H1 (cell line): ENCODE measurements at places on chromosomes 3 and 15.

DNA sequence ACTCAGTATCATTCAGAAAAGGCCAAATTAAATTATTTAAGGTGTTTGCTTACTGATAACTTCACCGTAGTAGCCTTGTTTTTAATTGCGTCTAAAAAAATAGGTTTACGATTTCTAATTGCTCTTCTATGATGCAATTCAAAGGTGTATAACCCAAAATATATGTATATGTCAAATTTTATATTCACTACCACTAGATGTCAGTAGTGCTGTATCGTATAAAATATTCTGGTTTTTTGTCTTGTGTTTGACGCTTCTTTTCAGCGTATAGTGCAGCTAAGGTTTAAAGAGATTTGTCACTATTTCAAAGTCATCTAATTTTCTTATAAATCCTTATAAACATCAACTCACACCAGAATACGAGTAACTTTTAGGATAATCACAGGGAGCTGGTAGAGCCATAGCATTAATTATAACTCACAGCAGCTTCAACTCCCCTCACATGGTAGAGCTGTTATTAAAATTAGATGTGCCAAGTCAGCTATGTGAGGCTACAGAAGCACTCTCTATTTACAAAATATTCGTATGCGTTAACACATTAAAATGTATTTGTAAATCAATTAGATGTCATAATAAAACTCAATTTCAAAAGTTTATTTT lies 3.5 kb downstream of the PFN2 start:
- no peak for DNase-seq

DNA sequence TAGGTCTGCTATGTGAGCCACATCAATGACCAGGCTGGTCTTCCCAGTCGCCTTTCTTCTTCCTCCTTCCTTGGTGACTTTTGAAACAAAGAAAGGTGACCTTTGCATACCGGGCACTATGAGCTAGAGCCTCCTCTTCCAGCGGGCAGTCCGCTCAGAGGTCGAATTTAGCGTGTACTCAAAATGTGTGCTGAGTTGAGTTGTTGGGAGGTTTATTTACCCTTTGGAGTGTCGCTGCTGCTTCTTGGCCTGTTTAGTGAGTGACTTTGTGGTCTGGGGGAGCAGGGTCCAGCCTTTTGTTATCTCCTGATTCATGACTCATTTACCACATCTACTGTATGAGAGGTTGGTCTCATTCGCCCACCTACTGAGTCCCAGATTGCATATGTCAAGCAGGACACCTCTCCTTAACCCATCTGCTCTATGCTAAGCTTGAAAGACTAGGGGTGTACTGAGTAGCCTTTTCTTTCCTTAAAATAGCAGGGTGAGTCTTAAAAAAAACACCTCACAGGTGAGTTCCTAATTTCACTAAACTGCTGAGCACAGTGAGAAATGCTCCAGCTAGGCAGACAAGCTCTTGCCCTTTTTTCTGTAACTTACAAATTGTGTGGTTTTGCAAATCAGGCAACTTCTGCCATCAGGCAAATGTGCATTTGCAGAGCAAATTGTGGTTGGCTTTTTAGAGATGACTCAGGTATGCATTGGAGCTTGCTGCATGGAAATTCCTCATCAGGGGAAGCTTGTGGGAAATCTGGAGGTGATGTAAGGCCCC lies 3.2 kb upstream of the SIAH2 start:
- no peak for DNase-seq

- DNase-seq = no peak
These were observed 274.0 kb downstream of the BBX start for GRCh38 chr3:107796791-107797190.

DNA sequence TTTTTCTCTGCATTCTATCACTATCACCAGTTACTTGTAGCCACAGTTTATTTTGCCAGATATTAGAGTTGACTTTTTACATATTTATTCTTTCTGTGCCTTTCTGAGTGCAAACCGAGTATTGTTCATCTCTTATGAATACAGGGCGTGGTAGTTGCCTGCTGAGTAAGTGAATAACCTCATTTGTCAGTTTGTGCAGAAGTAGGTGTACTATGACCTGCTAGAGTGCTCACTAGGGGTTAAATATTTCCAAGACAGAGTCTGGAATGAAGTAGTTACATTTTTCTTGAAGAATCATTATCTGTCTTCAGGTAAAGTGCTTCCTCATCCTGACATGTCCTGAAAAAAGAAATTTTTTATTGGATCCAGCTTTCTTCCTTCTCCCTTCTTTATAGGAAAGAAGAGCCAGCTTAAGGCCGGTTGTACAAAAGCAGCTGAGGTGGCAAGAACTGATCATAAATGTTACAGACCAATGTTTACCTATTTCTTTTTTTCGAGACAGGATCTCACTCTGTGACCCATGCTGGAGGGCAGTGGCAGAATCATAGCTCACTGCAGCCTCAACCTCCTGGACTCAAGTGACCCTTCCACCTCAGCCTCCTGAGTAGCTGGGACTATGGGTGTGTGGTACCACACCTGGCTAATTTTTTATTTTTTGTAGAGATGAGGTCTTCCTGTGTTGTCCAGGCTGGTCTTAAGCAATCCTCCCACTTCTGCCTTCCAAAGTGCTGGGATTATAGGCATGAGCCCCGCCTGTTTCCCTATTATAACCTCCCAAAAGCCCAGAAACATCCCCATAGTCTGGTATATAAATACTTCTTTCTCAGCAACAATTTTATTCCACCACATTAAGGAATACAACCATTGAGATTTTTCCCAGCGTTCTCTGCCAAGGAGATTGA lies 182.5 kb downstream of the TPRG1 start:
- DNase-seq = no peak

- no peak for DNase-seq
These were observed 426.4 kb downstream of the TUSC7 start for GRCh38 chr3:117136003-117136402.

- DNase-seq = no peak
These were observed 232.8 kb upstream of the UMPS start for GRCh38 chr3:124497487-124497886.

DNA sequence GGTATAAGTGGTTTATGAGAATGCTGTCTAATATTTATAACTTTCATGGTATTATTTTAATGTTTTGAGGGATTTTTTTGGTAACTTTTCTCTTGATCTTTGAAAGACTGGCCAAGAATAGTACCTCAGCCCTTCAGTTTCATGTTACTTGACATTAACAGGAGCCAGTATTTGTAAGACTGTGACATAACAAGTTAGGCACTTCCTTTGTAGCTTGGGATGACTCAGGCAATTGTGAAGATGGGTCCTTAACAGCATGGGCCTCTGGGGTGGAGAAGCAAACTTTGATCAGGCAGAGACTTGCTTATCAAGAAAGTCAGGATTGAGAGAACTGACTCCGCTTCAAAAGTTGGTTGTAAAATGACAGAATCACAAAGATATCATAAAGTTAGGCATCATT lies 9.5 kb downstream of the LRRC49 start:
- no peak for DNase-seq

DNA sequence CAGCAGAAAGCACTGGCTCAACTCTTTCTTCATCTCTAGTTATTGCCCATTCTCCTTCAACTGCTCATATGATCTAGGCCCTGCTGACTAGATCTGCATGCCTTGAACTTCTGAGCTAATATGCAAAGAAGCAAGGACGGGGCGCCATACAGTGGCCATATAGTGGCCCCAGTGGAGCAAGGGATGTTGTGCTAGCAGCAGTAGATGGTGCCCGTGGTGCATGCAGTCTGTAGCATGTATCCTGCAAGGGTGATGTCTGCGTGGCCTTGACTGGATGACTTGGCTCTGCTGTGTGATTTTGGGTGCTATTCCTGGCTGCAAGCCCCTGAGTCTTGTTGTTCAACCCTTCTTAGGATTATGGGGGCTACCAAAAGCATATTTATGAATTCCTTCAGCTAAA lies 12.2 kb upstream of the NMD3 start:
- DNase-seq = no peak

- no peak for DNase-seq
These were observed 287.1 kb downstream of the IL5RA start for GRCh38 chr3:2823031-2823430.

- no peak for DNase-seq
These were observed 274.1 kb downstream of the MECOM start for GRCh38 chr3:169389211-169389924.

DNA sequence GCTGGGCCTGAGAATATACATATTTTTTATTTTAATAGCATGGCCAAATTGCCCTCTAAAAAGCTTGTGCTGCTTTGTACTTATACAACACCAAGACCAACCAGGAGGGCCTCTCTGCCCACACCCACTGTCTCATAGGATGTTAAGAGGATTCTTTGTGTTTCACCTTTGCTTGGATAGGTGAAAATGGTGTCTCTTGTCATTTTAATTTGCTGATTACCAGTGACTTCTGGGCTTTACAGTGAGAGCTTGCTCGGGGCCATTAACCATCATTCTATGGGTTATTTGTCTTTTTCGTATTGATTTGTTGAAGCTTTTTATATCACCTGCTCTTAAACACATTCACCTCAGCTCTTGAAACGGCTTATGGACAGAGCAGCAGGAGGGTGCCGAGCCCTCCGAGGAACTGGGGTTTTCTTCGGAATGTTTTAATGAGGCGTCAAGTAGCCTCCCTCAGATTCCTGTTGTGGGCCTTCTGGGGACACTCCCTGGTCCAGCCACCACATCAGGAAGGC lies 10.5 kb downstream of the PTH1R start:
- no peak for DNase-seq

- DNase-seq = no peak
These were observed 96.1 kb upstream of the TSEN2 start for GRCh38 chr3:12388185-12388584.

DNA sequence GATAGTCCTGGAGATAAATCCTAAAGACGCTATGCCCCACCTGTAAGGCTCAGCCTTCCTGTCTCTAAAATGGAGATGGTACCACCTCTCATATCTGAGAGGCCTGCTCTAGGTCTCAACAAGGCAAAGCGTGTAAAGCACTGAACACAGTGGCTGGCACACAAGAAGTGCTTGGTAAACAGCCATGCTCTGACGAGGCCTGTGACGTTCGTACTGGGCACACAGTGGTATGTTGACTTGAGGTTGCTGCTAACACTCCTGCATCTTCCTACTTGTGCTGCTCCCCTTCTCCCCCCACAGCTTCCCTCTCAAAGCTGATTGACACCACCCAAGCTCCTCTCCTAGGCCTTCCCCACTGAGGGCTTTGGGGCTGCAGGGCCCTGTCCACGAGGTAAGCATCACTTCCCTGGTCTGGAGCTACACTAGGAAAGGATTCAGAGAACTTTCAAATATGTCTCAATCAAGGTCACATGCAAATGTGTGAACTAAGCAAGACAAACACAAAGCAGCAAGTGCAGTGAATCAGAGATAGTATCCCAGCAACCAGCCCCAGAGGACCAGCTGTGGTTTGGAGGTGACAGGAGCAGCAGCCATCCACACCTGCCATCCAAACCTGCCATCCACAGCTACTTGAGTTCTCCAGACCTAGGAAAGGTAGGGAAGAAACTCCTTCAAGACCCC lies 177.5 kb downstream of the STT3B start:
- no peak for DNase-seq

GRCh38 chr3:55984626-55985025 lies 483.6 kb downstream of the ERC2 start:
- DNase-seq = no peak

GRCh38 chr3:117102426-117102825 lies 392.8 kb downstream of the TUSC7 start:
- DNase-seq = no peak

- no peak for DNase-seq
These were observed 99.1 kb upstream of the SEMA6D start for GRCh38 chr15:47618241-47618640.

DNA sequence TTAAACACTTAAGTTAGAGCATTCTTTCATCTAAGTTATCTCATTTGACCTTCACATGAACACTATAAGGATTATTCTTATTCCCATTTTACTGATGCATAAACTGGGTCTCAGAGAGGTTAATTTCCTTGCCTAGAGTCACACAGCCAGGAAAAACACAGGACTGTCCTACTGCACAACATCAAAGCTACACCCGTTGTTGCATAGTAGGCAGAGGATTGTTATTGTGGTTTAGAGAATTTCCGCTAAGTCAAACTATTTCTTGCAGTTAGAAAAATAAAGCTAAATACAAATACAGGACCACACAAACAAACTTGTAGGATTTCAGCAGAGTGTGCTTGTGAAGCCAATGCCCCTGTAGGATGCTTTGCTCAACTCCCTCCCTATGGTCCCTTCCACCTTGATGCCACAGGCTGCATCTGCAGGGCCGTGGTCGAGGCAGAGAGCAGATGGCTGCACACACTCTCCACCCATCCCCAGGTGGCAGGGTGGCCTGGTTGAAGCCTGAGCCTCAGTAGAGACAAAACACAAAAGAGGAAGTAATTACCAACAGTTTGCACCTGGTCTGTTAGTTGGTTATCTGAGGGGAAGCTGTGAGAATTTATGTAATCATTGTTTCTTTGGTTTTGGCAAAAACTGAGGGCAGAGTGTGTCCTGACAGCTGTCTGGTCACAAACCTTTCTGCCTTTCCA lies 41.1 kb upstream of the SKOR1 start:
- DNase-seq = no peak

DNA sequence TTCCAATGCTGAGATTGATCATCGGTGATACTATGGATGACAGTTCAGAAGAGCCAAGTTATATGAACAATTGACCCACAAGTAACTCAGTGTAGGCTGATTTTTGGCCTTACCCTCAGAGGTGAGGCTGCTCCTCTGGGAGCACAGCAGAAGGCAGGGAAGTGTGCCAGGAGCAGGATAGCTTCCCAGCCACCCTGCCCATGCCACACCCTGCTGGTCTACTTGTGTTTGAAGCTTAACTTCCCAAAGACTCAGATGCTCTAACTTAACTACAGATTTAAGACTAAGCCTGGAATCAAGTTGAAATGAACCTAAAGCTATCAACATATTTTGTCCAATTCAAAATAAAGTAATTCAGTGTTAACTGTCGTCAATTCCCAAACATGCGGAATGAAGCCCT lies 77.5 kb downstream of the BOC start:
- no peak for DNase-seq

- DNase-seq = no peak
These were observed 257.2 kb upstream of the TPRG1 start for GRCh38 chr3:188914552-188914951.

DNA sequence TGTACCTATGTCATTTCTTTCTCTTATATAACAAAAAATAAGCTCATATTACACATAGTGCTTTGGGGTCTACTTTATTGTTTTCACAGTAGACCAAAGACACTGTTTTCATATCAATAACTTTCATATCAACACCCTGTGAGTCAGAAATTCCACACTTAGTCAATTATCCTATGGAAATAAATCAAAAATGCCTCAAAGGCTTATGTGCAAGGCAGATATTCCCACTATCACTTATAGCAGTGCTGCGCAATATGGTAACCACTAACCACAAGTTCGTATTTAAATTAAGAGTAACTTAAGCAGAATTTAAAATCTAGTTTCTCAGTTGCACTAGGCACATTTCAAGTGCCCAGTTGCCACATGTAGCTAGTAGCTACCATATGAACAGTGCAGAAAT lies 15.9 kb downstream of the SCG3 start:
- DNase-seq = no peak

GRCh38 chr3:149848238-149848637 lies 35.2 kb downstream of the RNF13 start:
- DNase-seq = no peak

DNA sequence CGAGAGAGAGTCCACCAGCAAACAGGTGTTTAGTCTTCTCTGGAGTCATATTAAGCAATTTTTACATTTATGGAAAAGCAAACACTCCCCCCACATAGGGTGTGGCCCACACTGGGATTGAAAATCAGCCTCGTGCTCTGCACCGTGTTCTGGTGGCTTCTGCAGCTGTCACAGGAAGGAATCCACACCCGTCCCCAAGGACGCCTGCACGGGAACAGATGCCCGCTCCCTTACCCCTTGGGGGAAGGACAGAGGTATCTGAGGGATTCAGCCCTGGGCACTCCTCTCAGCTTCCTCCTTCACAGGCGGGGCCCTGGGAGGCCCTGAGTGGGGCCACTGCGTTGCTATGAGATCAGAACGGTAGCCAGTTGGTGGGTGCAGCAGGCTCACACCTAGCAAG lies 27.8 kb downstream of the LIPC start:
- no peak for DNase-seq
